ENCODE measurements at places on chromosomes 13 and 19.

DNA sequence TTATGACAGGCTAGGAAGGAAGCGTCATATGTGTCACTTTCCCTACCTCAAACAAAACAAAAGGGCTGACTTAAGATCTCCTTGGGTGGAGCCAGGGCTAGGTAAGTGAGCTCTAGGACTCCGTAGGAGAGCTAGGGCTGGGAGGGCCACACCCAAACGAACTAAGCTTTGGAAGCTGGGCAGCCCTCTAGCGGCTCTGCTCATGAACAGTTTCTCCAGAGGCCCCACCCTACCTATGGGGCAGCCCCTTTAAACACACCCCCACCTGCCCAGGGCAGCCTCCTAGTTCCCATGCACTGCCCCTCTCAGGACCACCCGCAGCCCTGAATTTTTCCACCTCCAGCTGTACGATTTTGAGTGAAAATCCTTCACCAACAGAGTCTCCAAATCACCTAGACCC is 3.5 kb downstream of the PEG3 start:
- DNase-seq = no peak

DNA sequence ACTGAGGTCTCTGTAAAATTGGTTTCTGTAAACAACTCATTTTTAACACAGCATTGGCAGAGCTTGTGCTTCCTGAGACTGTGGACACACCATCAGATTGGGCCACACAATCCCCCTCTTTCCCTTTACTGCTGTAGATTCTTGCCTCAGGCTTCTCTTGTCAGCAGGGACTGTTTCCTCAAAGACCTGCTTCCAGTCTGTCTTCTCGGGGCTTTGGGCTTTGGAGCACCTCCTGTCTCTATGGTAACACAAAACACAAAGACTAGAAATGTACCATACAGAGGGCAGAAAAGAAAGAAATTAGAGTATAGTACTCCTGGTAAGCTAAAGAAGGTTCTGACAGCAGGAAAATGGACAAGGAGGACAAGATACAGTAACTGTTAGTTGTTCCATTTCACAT is 484.5 kb downstream of the DIAPH3 start:
- DNase-seq = no peak

GRCh38 chr13:24097064-24097463 is 63.5 kb upstream of the SPATA13 start:
- DNase-seq = no peak

GRCh38 chr13:29509999-29510589 is 85.4 kb downstream of the SLC7A1 start:
- DNase-seq = no peak

- DNase-seq = no peak
Observed at GRCh38 chr13:92830821-92831220, 395.8 kb upstream of the GPC6 start.

DNA sequence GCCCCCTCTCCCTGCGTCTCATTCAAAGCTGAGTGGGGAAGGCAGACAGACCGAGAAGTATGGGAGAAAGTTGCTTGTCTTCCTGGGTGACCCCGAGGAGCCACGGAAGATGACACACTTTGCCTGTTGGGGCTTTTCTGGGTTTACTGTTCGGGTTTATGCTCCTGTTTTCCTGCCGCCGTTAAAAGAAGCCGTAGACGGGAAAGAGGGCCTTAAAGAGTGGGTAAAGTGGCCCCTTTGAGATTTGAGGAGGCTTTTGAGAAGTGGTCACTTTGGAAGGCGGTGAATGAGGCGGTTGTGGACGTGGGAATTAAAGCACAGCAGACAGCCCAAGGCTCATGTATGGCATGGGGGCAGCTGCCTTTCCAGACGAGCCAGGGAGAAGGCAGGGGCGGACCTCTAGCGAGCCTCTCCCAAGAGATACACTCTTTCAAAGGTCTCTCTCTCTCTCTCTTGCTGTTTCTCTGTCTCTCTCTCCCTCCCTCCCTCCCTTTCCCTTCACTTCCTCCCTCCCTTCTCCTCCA is 493 bp upstream of the LHFPL6 start:
- no peak for DNase-seq

DNA sequence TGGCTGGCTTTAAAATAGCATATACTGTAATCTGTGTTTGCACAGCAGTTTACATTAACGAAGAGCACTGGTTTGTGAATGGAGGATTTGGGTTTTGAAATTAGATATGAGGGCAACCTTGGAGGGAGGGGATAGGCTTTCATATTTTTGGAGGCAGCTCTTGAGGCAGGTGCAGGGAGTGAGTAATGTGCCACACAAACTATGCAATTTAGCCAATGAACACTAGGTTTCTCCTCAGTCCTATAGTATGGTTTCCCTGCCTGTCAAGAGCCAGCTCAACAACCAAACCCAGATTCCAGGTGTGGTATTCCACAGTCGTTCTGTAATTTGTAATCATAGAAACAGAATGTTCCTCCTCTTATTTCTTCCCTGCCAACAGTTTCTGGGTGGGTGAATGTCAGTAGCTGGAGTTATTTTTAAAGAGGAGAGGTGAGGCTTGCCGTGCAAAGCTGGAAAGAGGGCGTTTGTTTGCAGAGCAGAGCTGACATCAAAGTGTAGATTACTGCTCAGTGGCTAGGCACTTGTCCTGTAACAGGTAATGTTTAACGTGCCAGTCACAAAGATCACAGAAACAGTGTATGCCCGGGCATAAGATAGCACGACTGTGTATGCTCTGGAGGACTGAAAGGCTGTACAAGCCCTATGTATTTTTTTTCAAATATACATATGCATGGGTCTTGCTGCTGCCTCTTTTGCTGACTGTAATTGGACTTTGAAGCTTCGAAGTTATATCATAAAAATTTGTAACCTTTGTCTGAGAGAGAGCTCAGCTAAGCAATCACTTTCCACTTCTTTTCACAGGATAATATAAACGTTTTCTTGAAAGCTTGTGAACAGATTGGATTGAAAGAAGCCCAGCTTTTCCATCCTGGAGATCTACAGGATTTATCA is 124.2 kb downstream of the LMO7 start:
- DNase-seq = no peak

- DNase-seq = no peak
Observed at GRCh38 chr13:110479648-110480047, 81.9 kb downstream of the RAB20 start.

DNA sequence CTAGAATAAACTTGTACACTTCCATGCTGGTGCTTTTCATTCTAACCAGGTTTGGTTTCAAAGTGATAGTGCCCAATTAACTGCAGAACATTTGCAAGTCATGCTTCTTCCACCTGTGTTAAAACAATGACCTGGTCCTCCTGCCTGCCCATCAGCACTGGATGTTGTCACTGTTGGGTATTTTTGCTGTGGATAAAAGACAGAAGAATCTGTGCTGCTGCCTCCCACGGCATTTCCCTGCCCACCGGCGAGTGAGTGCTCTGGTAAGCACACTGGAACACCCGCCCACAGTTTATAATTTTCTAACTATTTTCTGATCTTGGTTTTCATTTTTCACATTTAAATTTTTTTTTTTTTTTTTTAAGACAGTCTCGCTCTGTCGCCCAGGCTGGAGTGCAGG is 2.3 kb upstream of the AKAP8 start:
- DNase-seq = no peak

DNA sequence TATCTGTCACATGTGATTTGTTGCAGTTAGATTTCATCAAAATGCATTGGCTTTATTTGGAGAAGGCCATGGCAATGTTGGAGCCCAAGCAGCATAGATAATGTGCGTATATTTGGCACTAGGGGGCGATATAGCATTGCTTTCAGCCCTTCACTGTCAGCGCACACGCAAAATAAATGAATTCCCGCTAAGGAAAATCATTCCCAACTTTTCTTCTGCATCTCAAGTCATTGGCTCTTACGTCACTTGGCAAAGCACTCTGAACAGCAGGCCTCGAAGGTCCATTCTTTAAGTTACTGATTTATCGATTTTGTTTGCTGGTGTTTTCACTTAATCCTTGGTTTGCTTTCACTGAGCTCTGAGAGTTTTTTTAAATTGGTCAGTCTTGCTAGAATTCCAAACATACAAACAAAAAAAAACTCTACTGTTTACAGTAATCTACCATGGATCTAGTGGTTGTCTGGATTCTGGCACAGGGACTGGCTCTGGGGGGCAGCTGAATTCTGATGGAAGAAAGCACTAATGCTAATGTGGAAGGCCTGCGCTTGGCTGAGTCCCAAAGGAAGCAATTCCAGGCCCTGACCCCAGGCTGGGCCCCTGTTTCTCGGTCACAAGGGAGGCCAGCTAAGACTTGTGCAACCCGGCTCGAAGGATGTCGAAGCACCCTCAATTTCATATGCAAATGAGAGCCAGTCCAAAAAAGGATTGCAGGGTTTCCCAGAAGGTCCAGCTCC is 97.7 kb upstream of the IPO5 start:
- DNase-seq = peak; percentile 56

- DNase-seq = no peak
Observed at GRCh38 chr13:102028868-102029267, 373.0 kb downstream of the FGF14 start.

GRCh38 chr19:43957891-43958290 is 6.9 kb downstream of the ZNF221 start:
- no peak for DNase-seq

GRCh38 chr19:41703602-41704293 is 4.7 kb upstream of the CEACAM5 start:
- DNase-seq = no peak

- DNase-seq = peak; percentile 57
Observed at GRCh38 chr13:43787997-43788396, 1.2 kb upstream of the ENOX1 start.

DNA sequence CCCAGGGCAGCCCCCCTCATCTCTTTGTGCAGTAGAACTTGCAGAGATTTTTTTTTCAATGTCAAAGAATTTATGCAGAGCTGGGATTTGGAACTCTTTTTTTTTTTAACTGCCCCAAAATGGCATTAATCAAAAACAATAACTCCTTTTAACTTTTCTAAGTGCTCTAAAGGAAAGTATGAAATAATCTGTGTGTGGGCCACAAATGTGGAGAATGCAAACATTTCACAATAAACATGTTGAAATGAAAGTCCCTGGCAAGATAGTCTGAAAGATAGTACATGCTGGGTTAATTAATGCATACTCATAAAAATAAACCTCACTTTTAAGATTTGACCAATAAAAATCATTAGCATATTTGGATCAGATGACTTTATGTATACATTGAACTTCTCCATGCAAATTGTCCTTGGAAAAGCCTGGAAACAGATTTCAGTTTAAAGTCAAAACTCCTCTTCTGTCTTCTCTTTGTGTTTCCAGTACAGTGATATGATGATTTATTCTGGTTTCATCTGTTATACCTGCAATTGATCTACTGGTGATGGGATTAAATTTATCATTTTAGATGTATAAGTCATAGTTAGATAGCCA is 30.5 kb upstream of the ZNF536 start:
- no peak for DNase-seq
